ENCODE measurements at places on chromosomes 12 and 14. TPM values are rescaled to one million over a fixed set of nuclear protein-coding genes. Genes with fewer than 3 reads are reported as not detected.

SCN8A gene
- 0.29 TPM for total RNA-seq

NTF3 gene
- not detected for total RNA-seq

RNF212B gene
- total RNA-seq: not detected

DCAF4 gene
- 28.2 TPM for total RNA-seq

RD3L gene
- total RNA-seq: not detected

AKAP5 gene
- total RNA-seq: 0.40 TPM

SLC22A17 gene
- total RNA-seq: 0.18 TPM

RNASE7 gene
- total RNA-seq: not detected

CIT gene
- total RNA-seq: 37.3 TPM

KRT75 gene
- not detected for total RNA-seq

SOAT2 gene
- total RNA-seq: not detected

JAG2 gene
- 48.4 TPM for total RNA-seq

LYZ gene
- 31.9 TPM for total RNA-seq

ASCL1 gene
- total RNA-seq: not detected

RNASE3 gene
- not detected for total RNA-seq

CCDC177 gene
- not detected for total RNA-seq

CEBPE gene
- total RNA-seq: 0.13 TPM

CLEC6A gene
- not detected for total RNA-seq

DNA sequence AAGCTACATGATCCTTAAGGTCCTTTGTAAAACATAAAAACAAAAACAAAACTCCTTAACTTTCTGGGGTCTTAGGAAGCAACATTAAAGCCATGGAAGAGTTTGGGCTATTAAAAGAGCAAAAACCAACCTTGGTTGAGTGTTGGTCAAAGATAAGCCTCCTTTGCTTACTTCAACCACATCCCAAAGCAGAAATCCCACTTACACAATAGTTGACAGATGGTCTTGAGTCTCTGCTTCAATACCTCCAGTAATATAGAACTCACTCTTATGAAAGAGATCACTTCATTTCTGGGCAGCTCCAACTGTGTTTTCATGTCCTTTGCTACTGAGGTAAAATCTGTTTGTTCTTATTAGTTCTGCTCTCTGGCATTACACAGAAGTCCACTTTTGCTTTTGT, 125.8 kb downstream of the SLC38A4 start:
- H3K27me3 ChIP-seq: no peaks in the 10 kb centered on the region
- no peaks in the 10 kb centered on the region for H3K4me1 ChIP-seq
- no peak overlapping the region for H3K4me3 ChIP-seq
- DNase-seq: no peak
- no peaks in the 10 kb centered on the region for H3K36me3 ChIP-seq
- no peak overlapping the region for H3K27ac ChIP-seq

- H3K4me1 ChIP-seq: no peaks in the 10 kb centered on the region
- DNase-seq: no peak
- H3K36me3 ChIP-seq: peaks cover 57% of the 10 kb centered on the region
- no peaks in the 10 kb centered on the region for H3K27me3 ChIP-seq
- no peak overlapping the region for H3K27ac ChIP-seq
Observed at GRCh38 chr12:50197297-50197727, 30.1 kb upstream of the CERS5 start.

- no peaks in the 10 kb centered on the region for H3K36me3 ChIP-seq
- H3K27ac ChIP-seq: no peak overlapping the region
- DNase-seq: no peak
- H3K27me3 ChIP-seq: peaks cover 2% of the 10 kb centered on the region
- H3K4me1 ChIP-seq: no peaks in the 10 kb centered on the region
- no peak overlapping the region for H3K4me3 ChIP-seq
Observed at GRCh38 chr14:61609191-61609843, 86.0 kb upstream of the HIF1A start.

DNA sequence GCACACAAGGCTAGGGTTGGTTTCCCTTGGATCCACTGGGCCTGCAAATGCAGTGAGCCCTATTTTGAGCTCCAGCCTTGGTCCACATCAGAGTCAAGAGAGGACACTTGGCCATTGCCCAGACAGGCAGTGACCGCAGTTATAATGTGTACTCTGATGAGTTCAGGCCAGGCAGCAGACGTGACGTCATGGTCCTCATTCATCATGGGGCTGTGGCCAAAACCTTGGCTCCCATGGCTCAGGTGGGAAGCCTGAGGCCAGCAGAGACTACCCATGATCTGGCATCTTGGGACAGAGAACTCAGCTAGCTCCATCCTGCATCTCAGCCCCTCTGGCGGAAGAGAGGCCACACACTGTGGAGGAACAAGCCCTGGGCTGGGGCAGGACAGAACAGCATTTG, 16.4 kb downstream of the TMEM63C start:
- DNase-seq: no peak
- no peak overlapping the region for H3K27ac ChIP-seq
- H3K27me3 ChIP-seq: 0 out of 3 replicates have a peak, but pooled peaks cover 2% of the 10 kb centered on the region
- no peaks in the 10 kb centered on the region for H3K4me1 ChIP-seq

- H3K27ac ChIP-seq: no peak overlapping the region
- H3K4me1 ChIP-seq: no peaks in the 10 kb centered on the region
- DNase-seq: peak; percentile 76
- H3K4me3 ChIP-seq: no peak overlapping the region
- H3K27me3 ChIP-seq: no peaks in the 10 kb centered on the region
- no peaks in the 10 kb centered on the region for H3K36me3 ChIP-seq
Observed at GRCh38 chr14:32073537-32074189, 3.4 kb upstream of the ARHGAP5 start.

GRCh38 chr12:2228535-2228934, 175.7 kb downstream of the CACNA1C start:
- peaks cover 8% of the 10 kb centered on the region for H3K4me1 ChIP-seq
- DNase-seq: no peak
- no peaks in the 10 kb centered on the region for H3K27me3 ChIP-seq
- H3K4me3 ChIP-seq: no peak overlapping the region

DNA sequence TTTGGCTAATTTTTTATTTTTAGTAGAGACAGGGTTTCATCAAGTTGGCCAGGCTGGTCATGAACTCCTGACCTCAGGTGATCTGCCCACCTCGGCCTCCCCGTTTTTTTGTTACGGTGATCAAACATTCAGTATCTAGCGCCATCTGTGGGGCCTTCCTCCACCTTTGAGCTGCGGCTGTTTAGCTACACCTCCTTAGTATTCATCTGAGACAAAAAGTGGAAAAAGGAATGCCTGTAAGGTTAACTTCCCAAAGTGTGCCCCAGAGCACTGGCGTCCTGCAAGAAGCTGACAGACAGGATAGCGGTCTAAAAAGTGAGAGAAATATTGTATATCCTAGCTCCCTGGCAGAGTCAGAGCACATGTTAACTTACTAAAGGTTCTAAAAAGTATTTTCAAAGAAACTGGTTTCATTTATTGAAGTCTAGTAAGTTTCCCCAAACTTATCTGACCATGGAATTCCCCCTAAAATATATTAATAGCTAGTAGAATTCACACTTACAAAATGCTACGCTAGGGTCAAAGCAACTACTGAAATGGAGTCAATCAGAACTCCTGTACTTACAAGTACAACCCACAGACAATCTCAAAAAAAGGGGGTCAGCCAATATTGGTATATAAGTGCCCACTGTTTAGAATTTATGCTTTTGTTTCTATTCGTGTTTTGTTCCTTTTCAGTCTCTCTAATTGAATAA, 59.1 kb downstream of the DUSP16 start:
- no peak overlapping the region for H3K4me3 ChIP-seq
- no peak for DNase-seq
- no peaks in the 10 kb centered on the region for H3K27me3 ChIP-seq
- H3K4me1 ChIP-seq: peaks cover 3% of the 10 kb centered on the region
- no peak overlapping the region for H3K27ac ChIP-seq

GRCh38 chr12:59763835-59764234, 168.0 kb downstream of the SLC16A7 start:
- H3K4me3 ChIP-seq: no peak overlapping the region
- no peaks in the 10 kb centered on the region for H3K4me1 ChIP-seq
- no peaks in the 10 kb centered on the region for H3K36me3 ChIP-seq

DNA sequence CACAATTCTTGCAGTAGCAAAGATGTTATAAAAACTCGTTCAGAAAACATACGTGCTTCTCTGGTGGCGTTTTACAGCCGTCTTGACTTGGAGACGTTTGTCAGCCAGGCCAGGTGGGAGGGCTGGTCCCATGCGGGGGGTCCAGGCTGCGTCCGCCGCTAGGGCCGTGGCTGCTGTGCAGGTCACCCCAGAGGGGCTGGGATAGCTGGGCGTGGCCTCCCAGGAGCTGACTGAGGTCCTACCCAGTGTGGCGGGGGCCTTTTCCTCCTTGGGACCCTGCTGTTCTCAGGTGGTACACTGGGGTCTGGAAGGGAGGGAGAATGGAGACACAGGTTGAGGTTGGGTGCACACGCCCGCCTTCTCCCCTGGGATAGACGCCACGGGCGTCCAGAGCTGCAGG, 25.2 kb downstream of the MTA1 start:
- no peak for DNase-seq
- peaks cover 43% of the 10 kb centered on the region for H3K36me3 ChIP-seq
- H3K27ac ChIP-seq: no peak overlapping the region
- H3K27me3 ChIP-seq: no peaks in the 10 kb centered on the region
- no peak overlapping the region for H3K4me3 ChIP-seq

DNA sequence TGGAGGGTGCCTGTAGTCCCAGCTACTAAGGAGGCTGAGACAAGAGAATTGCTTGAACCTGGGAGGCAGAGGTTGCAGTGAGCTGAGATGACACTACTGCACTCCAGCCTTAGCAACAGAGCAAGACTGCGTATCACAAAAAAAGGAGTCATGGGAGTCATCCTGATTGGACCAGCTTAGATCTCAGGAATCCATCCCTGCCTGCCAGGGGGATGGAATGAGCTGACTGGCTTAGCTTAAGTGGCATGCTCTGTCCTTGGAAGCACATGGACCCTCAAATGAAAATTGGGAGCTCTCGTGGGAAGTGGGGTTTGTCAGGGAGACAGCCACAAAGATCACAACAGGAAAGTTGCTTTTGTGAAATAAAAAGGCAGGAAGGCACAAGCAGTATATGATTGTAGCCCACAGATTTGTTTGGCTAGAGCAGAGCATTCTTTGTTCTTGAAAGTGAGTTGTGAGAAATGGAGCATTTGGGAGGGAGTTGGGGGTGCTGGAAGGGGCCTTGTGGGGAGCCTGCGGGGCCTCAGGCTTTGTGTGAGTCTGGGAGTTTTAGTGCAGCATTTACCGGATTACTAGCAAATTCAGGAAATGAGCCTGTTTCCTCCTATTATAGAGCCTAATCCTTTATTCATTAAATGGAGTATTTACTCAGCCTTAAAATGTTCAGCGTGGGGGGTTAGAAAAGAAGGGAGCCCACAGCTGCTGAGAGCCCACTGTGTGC, 30.7 kb downstream of the DGLUCY start:
- no peak for DNase-seq
- H3K36me3 ChIP-seq: peaks cover 25% of the 10 kb centered on the region
- H3K27me3 ChIP-seq: no peaks in the 10 kb centered on the region
- H3K4me1 ChIP-seq: peaks cover 18% of the 10 kb centered on the region
- no peak overlapping the region for H3K27ac ChIP-seq
- H3K4me3 ChIP-seq: no peak overlapping the region

- H3K4me3 ChIP-seq: no peak overlapping the region
- H3K36me3 ChIP-seq: no peaks in the 10 kb centered on the region
- H3K27ac ChIP-seq: no peak overlapping the region
- DNase-seq: no peak
Observed at GRCh38 chr14:103228866-103229265, 105.2 kb upstream of the EIF5 start.

GRCh38 chr14:104355101-104356019, 217.0 kb downstream of the KIF26A start:
- H3K4me1 ChIP-seq: peaks cover 5% of the 10 kb centered on the region
- DNase-seq: peak; percentile 21
- no peaks in the 10 kb centered on the region for H3K36me3 ChIP-seq

Measured in K562 (cell line).